Stimulated activated CD8-positive, alpha-beta memory T cell treated with anti-CD3 and anti-CD28 coated beads, Interleukin-15, amount 100 ng/mL, for 48 hours (primary cell): ENCODE measurements at places on chromosomes 2 and 18.

DNA sequence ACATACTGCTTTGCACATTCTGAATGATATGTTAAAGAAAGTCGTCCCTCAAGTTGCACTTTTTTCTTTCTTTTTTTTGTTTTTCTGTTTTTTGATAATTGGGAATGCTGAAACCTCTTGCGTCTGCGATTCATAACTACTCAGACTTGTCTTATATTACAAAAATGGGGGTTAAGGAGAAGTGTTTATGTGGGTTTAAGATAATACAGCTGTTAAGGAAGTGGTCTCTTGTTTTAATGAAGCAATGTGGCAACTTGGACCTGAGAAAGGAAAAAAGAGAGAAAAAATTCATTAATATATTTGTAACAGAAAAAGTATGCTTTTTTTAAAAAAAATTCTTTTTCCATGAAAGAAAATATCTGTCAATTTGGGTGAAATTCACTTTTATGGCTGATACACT lies 268.5 kb upstream of the CCDC68 start:
- no peak for DNase-seq

DNA sequence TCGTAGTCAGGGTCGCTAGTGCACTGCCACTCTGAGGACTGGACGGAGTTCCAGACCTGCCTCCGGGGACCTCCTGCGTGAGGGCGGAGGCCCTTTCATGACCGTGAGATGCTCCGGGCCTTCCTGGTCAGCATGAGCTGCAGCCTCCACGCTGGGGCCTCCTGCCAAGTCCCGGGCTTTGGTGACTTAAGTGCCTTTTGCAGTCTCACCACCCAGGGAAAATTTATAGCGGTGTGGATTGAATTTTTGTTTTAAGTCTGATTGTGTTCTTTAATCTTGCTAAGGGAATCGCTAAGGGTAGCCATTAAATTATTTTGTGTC lies 33.6 kb downstream of the CHRNA1 start:
- no peak for DNase-seq

DNA sequence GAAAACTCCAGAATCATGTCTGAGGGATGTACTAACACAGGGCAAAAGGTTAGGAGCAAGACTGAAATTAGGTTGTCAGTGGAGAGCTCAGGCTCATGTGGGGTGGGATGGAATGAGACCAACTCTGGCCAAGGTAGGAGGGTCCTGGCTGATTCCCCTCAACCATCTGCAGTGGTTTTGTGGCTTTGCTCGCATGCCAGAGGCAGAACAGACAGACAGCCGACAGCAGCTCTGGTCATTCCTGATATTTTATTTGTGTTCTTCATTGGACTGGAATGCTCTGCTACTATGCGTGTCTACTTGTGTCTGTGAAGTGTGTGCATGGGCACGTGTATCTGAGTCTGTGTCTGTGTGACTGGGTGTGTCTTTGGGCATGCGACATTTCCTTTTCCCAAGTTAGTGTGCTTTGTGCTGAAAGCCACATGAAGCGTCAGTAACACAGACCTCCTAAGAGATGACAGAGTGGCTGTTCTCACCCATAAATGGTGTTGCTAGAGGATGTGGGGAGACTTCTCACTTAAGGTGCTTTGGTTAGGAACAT lies 239.5 kb downstream of the CNTNAP5 start:
- no peak for DNase-seq

- DNase-seq = no peak
These were observed 298.7 kb upstream of the ACVR2A start for GRCh38 chr2:147546109-147546508.

- no peak for DNase-seq
These were observed 221.9 kb upstream of the RBBP8 start for GRCh38 chr18:22711192-22711685.

GRCh38 chr2:62334440-62335058 lies 138.6 kb downstream of the B3GNT2 start:
- DNase-seq = no peak

- DNase-seq = peak; percentile 35
These were observed 30.2 kb downstream of the LONRF2 start for GRCh38 chr2:100292022-100292580.

DNA sequence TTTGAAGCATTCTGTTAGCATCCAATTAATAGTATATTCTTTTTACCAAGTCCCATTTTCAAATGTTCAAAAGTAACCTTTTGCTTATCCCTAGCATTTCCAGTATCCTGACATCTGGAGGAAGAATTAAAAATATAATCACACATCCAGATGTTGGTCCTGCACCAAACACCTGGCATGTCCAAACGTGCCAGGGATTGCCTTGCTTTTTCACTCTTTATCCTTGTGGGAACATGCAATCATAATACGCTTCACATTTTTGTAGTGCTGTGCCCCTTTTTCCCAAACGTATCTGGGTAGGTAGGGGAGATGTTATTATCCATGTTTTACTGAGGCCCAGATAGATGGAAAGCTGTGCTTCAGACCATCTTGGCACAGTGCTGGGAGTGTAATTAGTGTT lies 133.0 kb downstream of the TPGS2 start:
- DNase-seq = no peak

DNA sequence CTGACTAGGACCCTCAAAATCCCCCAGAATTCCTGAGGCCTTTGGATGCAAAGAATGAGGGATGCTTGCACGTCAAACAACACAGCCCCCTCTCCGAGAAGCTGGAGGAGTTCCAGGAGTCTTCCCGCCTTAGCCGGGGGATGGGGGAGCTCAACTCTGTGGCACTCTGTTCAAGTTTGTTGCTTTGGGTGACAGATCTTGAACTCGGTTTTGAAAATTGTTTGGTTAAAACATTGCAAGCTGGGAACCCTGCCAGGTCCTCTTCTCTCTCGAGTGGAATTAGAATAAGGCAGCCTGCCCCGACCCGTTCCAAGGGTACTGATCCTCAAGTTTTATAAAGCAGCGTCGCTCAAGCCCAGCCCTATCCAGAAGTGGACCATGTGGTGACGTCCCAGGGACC lies 244.1 kb downstream of the LOXHD1 start:
- DNase-seq = no peak

GRCh38 chr2:84290537-84290936 lies 168.5 kb downstream of the SUCLG1 start:
- DNase-seq = no peak

DNA sequence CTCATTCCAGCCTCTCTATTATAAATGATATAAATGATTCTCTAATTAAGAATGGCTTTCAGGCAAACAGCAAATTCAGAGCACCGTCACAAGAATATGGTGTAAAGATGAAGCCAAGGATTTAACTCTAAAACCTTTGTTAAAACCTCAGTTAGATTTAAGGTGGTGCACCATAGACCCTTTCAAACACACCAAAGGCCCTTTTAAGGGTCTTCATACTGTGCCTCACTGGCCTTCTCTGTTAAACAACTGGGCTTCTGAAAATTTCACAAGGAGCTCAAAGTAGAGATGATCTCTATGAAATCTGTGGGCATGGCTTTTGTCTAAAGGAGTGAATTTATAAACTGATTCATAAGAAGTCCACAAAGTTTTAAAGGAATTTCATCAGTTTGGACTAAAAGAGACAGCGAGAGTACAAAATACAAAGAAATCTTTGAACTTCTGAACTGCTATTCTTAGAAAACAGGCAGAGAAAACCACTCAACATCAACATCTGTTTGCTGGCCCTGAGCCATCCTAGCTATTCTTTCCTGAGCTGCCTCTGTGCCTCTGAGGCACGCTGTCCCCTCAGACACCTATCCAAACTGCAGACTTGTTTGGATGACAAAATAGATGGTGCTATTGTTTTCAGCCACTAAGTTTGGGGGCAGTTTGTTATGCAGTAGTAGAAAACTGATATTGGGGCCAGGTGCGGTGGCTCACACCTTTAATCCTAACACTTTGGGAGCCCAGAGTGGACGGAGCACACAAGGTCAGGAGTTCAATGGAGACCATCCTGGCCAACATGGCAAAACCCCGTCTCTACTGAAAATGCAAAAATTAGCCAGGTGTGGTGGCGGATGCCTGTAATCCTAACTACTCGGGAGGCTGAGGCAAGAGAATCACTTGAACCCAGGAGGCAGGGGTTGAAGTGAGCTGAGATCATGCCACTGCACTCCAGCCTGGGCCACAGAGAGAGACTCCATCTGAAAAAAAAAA lies 72.9 kb upstream of the MYCN start:
- DNase-seq = no peak

- no peak for DNase-seq
These were observed 111.0 kb downstream of the MAIP1 start for GRCh38 chr2:200066417-200066816.

GRCh38 chr2:10764896-10765295 lies 43.5 kb downstream of the ATP6V1C2 start:
- DNase-seq = no peak

GRCh38 chr2:77567723-77568122 lies 45.5 kb upstream of the LRRTM4 start:
- DNase-seq = no peak

- DNase-seq = no peak
These were observed 35.1 kb upstream of the NTSR2 start for GRCh38 chr2:11705063-11705462.

- no peak for DNase-seq
These were observed 37.4 kb downstream of the RNF144A start for GRCh38 chr2:6954586-6954985.

DNA sequence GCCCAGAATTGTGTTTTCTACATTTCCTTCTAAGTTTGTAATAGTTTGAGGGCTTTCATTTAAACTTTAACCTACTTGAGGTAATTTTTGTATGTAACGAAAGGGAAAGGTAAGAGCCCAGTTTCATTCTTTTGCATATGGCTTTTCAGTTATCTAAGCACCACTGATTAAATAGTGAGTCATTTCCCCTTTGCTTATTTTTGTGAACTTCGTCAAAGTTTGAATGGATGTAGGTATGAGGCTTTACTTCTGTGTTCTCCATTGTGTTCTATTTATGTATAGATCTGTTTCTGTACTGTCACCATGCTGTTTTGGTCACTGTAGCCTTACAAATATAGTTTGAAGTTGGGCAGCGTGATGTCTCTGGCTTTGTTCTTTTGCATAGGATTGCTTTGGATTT lies 944.8 kb upstream of the CNTNAP5 start:
- no peak for DNase-seq

- DNase-seq = no peak
These were observed 50.5 kb upstream of the ALPP start for GRCh38 chr2:232328032-232328422.

- DNase-seq = no peak
These were observed 179.5 kb downstream of the CELF4 start for GRCh38 chr18:37385846-37386778.

- DNase-seq = no peak
These were observed 38.9 kb upstream of the RALBP1 start for GRCh38 chr18:9436206-9436929.

DNA sequence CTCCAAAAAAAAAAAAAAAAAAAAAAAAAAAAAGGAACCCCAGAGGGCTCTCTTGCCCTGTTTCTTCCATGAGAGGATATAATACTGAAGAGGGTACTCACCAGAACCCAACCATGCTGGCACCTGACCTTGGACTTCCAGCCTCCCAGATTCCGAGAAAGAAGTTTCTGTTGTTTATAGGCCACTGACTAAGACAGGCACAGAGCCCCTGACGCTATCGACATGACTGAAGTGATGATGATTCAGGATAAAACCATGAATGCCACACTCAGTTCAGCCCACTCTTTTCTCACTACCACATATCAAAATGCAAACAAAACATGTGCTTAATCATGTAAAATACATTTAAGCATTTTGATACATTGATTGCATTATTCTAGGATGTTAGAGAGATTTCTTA lies 66.1 kb upstream of the CDCA7 start:
- DNase-seq = peak; percentile 6

DNA sequence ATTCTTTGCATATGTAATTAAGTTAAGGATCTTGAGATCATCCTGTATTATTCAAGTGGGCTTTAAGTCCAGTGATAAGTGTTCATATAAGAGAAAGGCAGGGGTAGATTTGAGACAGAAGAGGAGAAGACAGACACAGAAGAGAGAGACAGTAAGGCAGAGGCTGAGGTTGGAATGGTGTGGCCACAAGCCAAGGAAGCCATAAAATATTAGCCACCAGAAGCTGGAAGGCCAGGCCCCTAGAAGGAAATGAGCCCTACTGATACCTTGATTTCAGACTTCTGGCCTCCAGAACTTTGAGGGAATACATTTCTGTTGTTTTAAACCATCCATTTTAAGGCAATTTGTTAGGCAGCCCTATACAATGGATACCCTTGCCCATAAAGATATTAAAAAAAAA lies 66.9 kb upstream of the DLX2 start:
- no peak for DNase-seq

- no peak for DNase-seq
These were observed 410.6 kb downstream of the PIK3C3 start for GRCh38 chr18:42365591-42365990.

DNA sequence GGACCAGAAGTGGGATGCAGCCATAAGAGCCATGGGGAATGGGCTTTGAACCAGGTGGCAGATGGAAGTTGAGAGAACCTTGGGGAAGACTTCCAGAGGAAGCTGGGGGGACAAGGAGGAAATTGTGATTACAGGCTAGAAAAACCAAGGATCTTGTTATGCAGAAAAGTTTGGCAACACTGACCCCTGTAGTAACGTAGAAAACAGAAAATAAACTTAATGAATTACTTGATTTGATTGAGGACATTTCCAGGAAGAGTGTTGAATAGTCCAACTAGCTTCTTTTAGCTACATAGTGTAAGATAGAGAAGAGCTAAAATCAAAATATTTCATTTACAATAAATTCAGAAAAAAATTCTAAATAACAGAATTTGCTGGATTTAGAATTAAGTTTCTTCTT lies 91.9 kb upstream of the GPC1 start:
- no peak for DNase-seq

DNA sequence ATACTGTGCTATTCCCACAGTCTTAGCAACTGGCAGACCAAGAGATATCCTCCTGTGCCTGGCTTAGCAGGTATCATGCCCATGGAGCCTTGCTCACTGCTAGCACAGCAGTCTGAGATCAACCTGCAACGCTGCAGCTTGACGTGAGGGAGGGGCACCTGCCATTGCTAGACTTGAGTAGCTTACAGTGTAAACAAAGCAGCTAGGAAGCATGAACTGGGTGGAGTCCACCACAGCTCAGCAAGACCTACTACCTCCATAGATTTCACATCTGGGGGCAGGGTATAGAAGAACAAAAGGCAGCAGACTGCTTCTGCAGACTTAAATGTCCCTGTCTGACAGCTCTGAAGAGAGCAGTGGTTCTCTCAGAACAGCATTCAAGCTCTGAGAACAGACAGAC lies 74.8 kb downstream of the AKAIN1 start:
- no peak for DNase-seq

DNA sequence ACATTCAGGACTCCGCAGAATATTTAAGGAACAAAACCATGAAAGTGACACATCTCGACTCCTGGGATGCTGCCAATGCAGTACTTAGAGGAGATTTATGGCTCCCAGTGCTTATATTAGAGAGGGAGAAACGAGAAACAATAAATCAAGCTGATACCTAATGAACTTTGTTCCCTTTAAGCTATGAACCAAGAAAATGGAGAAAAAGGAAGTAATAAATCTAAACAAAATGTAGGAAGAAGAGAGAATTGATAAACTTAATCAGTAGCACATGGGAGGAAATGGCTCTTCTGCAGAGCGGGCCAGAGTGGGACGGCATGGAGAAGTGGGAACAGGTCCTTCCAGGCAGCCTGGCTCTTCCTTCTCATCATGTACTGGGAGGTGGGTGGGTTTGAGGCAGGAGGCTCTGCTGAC lies 42.7 kb downstream of the NPPC start:
- no peak for DNase-seq

- no peak for DNase-seq
These were observed 1106.6 kb upstream of the FAM98A start for GRCh38 chr2:34705551-34706247.
